Dermis microvascular lymphatic vessel endothelial cell (primary cell): ENCODE measurements at places on chromosomes 2 and 18. TPM values are rescaled to one million over a fixed set of nuclear protein-coding genes. Genes with fewer than 3 reads are reported as not detected.

Gene IL36B
- not detected in 2 replicates for total RNA-seq

Gene DES
- total RNA-seq: not detected in 2 replicates

Gene NDC80
- 6.8 and 20.8 TPM in 2 replicates for total RNA-seq

Gene SLC5A7
- not detected in 2 replicates for total RNA-seq

Gene UGT1A8
- total RNA-seq: not detected in 2 replicates

Gene C1QL2
- not detected in 2 replicates for total RNA-seq

Gene UGT1A6
- not detected in 2 replicates for total RNA-seq
